MM.1S (cell line): ENCODE measurements at places on chromosomes 7 and 10.

DNA sequence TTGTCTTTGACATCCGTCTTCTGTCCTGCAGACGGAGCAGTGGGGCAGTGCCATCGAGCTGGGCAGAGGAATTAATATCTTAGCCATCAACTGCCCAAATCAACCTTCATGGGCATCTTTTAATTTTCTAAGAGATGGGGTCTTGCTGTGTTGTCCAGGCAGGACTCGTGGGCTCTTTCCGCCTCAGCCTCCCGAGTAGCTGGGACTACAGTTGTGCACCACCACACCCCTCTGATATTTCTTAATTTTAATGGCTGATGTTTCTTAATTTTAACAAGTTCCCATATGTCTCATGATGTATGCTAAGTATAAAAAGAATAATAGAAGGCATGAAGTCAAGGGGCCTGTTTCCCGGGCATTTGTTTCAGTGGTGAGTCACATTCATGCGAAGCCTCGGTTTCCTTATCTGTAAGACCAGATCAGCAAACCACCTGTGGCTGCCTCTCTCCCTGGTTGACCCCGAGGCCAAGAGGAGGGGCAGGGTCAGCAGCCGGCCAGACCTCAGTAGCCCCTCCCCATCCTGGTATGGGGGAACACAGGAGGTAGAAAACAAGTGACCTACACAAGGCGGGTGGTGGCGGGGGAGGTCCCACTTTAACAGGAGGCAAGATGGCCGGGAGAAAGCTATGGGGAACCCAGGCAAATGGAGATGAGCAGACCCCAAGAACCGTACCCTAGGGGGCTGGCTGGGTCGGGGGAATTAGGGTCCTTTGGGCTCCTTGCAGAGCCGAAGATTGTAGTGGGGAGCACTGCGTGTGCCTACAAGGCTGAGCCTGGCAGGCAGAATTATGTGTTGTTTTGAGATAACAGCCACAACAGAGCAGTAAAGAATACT lies 85.5 kb downstream of the CUX1 start:
- DNase-seq, result no peak

DNA sequence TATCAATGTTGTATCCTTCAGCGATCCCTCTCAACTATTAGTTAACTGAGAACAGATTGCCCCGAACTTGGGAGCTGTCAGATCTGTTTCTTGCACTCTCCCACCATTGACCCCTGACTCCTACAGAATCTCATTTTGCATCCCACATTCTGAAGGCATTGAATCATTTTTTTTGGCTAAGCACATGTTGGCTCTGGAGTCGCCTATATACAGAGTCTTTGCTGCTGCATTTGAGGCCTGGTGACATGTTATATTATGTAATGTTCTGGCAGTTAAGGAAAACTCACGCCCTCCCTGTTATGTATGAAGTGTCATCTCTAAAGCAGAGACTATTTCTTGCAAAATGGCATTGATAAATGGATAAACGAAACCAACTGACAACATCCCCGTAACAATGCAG lies 159.2 kb upstream of the ITGB1 start:
- no peak for DNase-seq

GRCh38 chr10:91559750-91560149 lies 73.1 kb downstream of the PPP1R3C start:
- DNase-seq, result no peak

DNA sequence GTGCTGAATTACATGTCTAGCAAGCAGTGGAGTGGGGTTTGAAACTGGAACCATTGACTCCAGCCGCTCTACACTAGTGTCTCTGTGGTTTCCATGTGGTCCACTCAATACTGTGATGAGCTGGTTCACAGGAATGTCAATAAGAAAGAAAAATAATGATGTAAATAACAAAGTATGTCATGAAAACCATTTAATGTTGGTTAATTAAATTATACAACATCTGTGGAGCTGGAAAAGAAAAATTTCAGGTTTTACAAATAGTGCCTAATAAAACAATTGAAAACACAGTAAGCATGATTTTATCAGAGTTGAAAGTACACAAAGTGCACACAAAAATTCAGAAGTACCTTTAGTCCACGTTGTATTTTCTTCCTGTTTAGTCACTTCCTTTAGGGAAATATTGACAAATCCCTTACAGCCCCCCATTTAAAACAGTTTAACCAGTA lies 28.7 kb upstream of the NAMPT start:
- no peak for DNase-seq

DNA sequence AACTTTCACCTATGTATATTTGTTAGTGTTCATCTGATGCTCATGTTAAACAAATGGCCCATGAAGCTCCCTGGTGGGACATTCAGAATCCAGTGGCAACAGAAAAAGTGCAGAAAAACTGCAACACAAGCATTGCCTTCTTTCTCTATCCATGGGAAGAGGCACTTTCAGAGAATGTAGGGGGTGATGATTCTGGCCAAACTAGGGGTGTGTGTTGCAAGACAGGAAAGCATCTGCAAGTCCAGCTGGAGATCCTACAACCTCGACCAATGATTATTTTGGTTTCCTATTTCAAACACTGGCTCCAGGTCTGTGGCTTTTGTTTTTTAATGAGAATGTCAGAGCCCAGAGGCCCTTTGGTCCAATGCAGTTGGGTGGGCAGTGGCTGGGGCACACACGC lies 198.7 kb downstream of the CXCL12 start:
- DNase-seq, result no peak

GRCh38 chr7:46424934-46425333 lies 503.9 kb upstream of the IGFBP3 start:
- DNase-seq, result no peak

- DNase-seq, result no peak
Observed at GRCh38 chr10:116892907-116893685, 43.8 kb downstream of the ENO4 start.

DNA sequence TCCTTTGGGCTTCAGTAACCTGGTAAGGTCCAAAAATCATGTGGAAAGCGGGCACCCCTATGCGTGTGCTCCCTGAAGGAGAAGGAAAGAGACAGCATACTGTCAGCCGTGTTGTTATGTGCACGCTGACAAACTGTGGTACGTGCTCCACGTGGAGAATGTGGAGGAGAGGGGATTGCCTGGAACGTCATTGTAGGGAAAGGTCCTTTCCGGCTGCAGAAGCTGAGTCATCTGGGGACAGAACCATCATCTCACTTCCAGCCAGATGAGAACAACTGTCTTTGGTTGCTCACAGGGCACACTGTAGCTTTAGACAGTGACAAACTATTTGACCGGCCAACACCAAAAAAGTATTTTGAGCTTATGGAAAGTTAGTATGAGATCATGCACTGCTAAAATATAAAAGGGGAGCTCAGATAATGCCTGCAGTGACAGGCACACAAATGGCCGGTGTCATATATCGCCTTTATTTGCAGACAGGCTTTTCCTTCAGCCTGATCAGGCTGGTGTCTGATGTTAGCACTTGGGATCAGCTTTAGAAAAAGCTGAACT lies 38.8 kb upstream of the GRB10 start:
- no peak for DNase-seq

- DNase-seq, result no peak
Observed at GRCh38 chr7:36045830-36046341, 107.2 kb upstream of the EEPD1 start.

GRCh38 chr7:66952343-66953043 lies 31.5 kb downstream of the TMEM248 start:
- DNase-seq, result no peak

DNA sequence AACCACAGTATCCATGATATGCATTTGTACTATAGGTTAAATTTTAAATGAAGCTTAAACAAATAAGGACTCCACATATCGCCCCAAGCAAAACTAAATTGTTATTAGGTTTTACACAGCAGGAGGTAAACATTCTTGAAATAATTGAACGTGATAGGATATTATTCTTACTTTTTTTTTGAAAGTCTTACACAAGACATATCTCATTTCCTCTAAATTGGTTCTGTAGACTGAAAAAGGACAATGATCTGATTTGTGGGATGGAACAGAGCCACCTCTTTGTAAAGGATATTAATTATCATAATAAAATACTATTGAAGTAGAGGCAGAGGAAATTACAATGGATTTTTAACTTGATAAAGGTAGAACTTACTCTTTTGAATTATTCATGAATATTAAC lies 155.1 kb upstream of the SEMA3D start:
- DNase-seq, result no peak

DNA sequence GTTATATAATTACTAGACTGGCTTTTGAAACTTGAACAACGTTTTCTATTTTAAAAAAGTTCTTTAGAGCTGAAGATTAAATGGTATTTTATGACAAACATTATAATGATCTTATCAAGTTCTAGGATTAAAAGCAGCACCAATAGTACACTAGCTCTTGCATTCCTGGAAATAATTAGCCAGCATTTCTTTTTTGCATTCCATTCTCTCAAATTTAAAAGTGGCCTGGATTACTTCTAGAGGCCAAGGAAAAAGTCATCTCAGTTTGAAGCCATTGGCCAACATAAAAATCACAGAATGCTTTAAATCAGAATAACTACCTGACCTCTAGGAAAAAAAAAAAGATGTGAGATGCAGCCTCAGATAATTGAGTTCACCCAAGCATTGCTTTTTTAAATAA lies 1326.4 kb upstream of the SORCS1 start:
- no peak for DNase-seq

- DNase-seq, result no peak
Observed at GRCh38 chr7:32221056-32221455, 150.8 kb upstream of the PDE1C start.

DNA sequence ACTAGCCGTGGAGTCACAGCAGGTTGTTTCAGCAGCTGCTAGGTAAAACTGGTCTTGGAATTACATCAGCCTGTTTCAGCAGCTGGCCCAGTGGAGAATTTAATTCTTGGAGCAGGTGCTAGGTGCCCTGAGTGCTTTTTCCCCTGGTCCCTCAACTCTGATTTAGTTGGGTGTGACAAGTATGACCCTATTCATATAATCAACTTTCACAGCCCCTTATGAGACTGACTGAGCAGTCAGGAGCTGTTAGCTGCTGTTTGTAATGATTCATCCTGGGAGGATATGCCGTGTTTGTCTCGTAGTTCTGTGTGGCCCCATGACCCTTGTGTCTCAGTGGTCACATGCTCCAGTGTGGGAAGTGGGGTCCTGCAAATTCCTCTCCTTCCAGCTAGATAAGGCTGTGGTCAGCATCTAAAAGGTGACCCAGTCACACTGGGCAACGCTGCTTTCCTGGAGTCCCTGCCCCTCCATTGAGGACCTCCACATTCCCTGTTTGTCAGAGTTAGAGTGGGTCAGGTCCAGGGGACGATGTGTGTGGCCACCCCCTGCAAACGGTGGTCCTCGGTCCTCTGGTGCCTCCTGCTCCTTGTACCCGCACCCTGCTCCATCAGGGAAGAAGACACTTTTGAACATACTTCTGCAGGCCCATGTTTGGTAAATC lies 28.3 kb downstream of the TBATA start:
- no peak for DNase-seq

DNA sequence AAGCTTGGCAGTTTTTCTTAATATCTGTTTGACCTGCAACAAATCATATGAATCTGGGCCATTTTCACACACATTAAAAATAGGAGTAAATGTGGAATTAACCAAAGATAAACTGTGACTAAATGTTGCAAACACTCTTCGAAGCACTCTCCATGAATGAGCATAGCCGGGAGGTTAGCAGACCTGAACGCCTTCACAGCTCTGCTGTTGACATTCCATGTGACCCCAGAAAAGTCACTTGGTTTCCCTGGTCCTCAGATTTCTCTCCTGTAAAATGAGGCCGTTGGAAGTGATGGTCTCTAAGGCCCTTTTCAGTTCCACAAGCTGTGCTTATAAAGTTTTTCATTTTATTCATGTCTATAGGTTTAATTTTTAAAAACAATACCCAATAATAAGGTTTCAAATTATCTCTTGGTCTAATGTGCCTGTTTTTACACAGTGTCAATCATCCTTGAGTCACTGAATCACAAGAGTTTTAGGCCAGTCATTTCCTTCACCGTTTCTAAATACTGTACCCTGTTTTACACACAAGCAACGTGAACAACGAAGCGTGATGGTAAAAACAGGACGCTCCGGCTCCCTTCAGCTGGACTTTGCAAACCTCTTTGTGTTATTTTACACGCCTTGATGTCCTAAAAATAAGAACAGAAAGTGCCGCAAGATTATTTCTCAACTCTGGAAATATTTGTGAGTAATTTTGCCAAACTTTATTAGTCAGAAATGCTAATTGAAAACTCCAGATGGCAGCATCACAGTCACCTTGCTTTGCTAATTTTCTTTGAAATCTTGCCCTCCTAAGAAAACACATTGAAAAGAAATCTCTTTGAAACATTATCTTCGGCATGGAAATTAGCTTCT lies 38.6 kb upstream of the MET start:
- DNase-seq, result no peak

GRCh38 chr7:517774-518629 lies 1.6 kb downstream of the PDGFA start:
- no peak for DNase-seq

DNA sequence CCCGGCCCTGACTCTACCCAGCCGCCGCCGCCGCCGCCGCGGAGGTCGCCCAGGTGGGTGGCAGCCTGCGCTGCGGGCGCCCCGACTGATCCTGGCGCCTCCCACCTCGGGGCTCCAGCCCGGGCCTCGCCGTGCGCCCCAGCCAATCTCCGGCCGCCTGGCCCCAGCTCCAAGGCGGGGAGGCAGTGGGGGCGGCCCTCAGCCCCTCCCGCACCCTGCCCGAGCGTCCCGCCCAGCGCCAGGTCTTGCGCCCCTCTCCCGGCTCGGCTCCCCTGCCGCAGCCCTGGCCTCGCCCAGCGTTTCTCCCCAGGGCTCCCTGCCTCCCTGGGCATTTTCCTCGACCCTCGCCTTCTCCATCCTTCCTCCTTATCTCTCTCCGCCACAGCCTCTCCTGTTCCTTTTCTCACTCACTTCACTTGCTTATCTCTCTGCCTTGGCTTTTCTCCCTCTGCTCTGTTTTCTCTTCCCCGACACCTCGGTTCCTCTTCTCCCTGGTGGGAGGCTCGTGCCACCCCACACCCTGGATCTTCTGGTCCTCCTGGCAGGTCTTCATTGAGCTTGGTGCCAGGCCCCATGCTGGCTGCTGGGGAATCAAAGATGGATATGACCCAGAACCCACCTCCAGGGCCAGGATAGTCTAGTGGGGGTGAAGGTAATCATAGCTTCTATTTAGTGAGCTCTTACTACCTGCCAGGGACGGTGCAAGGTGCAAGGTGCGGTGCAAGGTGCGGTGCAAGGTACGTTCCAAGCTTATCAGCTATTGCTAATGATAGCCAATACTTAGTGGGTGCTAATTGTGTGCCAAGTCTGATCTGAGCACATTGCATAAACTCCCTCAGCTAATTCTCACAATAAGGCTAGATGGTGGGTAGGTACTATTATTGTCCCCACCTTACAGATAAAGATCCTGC lies at the start of gene SFRP5:
TSS of gene SFRP5 (minus strand) at position 87 of the 911 bp plus-strand sequence. CDS start 166 bp downstream, outside the sequence.
- DNase-seq, result no peak

- DNase-seq, result no peak
Observed at GRCh38 chr7:157508477-157508881, 171.7 kb downstream of the DNAJB6 start.

DNA sequence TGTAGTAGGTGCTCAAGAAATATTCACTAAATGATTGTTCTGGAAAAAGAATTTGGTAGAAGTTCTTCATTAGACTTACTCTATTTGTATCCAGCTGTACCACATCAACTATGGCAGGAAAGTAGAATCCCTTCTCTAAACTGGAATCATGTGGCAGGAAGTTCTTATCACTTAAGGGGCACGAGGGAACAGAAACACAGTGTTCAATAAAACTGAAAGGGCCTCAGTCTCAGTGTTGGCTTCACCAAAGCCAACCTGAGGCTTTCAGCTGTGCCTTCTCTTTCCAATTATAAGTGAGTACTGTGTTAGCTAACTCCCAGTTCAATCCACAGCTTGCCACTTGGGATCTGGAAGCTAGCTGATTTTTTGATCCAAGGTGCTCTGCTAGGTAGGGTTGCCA lies 257.6 kb upstream of the LRGUK start:
- no peak for DNase-seq
